ENCODE measurements at places on chromosomes 13 and 19. TPM values are rescaled to one million over a fixed set of nuclear protein-coding genes. Genes with fewer than 3 reads are reported as not detected.

Gene ZNF284
- 2.6 TPM for total RNA-seq

Gene CGB1
- total RNA-seq = not detected

Gene SPINT2
- total RNA-seq = 5.9 TPM

Gene FSD1
- 23.6 TPM for total RNA-seq

Gene C13orf42
- total RNA-seq = not detected

Gene PPP1R13L
- 8.6 TPM for total RNA-seq

Gene AMER2
- not detected for total RNA-seq

Gene ZNF527
- 4.0 TPM for total RNA-seq

Gene ZNF98
- not detected for total RNA-seq

Gene ZNF682
- total RNA-seq = 1.7 TPM

Gene NCAN
- not detected for total RNA-seq

Gene NTN5
- total RNA-seq = not detected

All from pulmonary artery endothelial cell (primary cell).